ENCODE measurements at places on chromosomes 7 and 10.

DNA sequence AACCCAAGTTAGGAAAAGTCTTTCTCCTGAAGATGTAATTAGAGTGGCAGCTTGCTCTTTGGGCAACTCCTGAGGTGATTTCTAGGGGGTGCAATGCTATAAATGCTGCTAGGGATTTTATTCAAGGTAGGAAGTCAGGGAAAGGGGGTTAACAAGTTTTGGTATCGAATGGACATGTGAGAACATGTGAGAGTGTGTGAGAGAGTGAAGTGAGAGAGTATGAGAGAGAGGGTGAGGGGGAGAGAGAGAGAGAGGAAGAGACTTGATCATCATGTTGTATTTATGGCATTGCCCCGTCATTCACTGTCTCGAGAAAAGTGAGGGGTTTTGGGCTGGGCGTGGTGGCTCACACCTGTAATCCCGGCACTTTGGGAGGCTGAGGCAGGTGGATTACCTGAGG lies 50.9 kb downstream of the MCU start:
- no peak for DNase-seq

GRCh38 chr7:151016505-151016904 lies 7.8 kb downstream of the ATG9B start:
- no peak for DNase-seq

DNA sequence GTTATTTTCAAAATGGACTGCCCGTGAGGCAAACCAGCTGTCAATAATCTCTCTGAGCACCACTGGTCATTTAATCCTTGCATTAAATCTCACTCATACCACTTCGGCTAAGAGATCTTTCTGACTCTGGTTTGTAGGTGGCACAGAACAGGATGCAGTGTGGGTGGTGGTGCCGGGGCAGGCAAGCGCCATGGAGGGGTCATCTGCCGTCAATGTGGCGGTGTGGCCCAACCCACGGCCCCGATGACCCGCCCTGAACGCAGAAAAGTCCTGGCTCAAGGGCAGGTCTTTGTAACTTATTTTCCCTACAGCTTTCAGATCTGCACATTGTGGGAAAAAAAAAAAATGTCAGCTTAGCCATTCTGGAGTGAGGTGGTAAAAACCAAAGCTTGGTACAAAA lies 73.2 kb upstream of the MGMT start:
- no peak for DNase-seq

GRCh38 chr7:148831782-148832181 lies 52.3 kb downstream of the EZH2 start:
- DNase-seq = no peak

- DNase-seq = peak; percentile 43
Observed at GRCh38 chr10:92517034-92517655, 56.7 kb downstream of the IDE start.

- no peak for DNase-seq
Observed at GRCh38 chr7:119421657-119422056, 851.3 kb upstream of the KCND2 start.

- DNase-seq = no peak
Observed at GRCh38 chr10:71079761-71080380, 132.5 kb upstream of the UNC5B start.

GRCh38 chr7:47847207-47847606 lies 101.1 kb downstream of the PKD1L1 start:
- no peak for DNase-seq

- no peak for DNase-seq
Observed at GRCh38 chr10:110419265-110419664, 78.4 kb upstream of the DUSP5 start.

GRCh38 chr10:63286340-63286739 lies 153.2 kb downstream of the NRBF2 start:
- no peak for DNase-seq

DNA sequence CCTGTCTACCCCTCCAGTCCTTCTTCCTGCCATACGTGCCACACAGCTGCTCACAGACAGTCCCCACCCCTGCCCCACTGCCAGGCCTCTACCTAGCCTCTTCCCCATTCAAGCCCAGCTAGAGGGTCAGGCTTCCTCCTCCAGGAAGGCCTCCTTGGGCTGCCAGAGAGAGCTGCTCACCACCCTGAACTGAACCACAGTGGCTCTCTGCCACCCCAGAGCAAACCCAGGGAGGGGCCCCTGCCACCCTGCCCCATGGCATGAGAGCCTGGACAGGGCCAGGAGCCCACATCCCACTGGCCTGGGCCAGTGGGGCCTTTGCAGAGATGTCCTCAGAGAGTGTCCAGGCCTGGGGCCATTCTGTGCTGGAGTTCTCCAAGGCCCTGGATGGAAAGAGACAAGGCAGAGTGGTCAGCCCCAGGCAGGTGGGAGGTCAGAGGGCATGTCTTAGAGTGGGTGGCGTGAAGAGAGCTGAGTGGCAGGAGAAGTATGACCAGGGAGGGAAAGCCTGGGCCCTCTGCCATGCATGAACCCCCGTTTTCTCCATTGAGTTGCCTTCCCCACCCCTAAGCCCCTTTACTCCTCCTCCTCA lies 40.4 kb downstream of the TMEM270 start:
- no peak for DNase-seq

DNA sequence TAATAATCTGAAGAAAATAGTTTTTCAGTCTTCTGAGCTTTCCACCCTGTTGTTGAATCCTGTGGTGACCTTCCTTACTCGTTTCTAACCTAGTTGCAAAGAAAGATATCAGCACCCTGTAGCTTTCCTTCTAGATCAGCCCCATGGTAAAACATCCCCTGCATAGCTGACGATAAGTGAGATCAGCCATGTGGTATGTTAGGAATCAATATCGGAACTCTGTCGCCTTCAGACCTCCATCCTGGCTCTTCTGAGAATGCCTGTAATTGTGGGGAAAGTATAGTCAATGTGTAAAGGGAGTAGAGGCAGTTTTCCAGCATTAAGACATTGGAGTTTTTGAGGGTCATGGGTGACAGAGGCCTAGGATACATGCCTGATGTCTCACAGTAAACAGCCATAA lies 151.8 kb downstream of the LRRC4 start:
- no peak for DNase-seq

- peak; percentile 55 for DNase-seq
Observed at GRCh38 chr10:60944058-60944909, at the start of gene RHOBTB1. Gene RHOBTB1, minus strand, starts transcription at chr10:60944185. Its CDS starts 32,643 bp downstream, at chr10:60911542.

DNA sequence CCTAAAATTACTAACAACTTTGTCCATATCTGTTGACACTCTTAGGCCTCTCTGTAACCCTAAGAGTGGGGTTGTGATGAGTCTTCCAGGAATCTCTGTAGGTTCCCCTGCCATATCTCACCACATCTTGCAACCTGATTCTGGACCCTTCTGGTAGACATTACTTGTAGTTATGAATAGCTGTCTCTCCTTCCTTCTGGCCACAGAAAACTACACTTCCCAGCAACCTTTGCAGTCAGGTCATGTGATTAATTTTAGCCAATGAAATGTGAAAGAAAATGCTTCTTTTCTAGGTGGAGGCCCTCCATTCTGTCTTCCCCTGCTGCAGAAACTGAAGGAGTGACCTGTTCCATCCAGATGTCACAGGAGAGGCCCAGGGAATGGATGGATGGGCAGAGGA lies 147.6 kb upstream of the AOAH start:
- no peak for DNase-seq

DNA sequence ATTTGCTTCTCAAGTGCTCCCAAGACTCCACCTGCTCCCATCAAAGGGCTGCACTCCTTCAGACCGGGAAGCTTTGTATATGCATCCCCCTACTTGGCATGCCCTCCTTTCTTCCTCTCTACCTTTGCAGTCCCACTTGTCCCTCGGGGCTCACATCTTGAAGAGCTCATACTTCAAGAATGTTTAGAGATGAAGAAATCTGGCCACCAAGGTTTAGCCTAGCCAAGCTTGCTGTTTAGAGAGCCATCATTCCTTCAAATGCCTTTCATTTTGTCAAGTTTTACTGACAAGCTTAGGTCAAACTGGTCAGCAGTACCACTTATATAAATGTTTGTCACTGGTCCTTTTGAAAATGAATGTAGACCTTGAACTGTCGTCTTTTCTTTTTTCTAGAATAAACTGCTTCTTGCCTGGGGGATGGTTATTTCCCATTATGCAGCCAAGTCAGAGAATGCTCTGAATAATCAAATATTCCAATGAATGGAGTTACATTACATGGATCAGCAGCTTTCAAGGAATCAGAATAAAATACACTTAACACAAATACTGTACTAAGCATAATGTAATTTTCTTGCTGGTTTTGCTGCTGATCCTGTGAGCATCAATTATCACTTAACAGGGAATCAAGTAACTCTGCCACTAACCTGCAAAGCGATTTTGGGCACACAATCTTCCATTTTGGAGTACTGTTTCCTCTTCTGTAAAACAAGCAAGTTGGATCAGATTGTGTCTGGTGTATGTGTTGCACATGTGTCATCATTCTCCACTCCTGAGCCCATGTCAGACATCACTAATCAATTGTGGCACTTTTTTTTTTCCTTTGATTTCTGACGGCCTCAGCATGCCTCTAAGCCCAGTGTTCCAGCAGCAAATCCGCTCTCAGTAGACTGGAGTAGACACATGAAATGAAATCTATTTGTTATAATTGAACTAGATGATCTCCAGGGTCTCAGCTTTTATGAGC lies 357.9 kb downstream of the PTEN start:
- DNase-seq = no peak

GRCh38 chr10:62528441-62528840 lies 154.3 kb downstream of the ZNF365 start:
- DNase-seq = no peak

DNA sequence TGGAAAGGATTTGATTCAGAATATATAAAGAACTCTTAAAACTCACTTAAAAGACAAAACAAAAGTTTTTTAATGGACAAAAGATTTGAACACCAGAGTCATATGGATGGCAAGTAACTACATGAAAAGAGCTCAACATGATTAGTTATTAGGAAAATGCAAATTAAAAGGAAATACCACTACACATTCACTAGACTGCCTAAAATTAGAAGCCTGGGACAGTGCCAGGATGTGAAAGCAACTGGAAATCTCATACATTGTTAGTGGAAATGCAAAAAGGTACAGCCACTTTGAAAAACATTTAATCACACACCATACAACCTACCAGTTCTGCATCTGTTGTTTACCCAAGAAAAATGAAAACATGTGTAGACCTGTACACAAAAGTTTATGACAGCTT lies 48.8 kb downstream of the RALA start:
- DNase-seq = no peak

- DNase-seq = no peak
Observed at GRCh38 chr7:96495751-96496216, 173.9 kb upstream of the SLC25A13 start.

- DNase-seq = no peak
Observed at GRCh38 chr7:52168085-52168484, 851.5 kb upstream of the COBL start.

GRCh38 chr10:74058658-74059057 lies 60.7 kb downstream of the VCL start:
- no peak for DNase-seq

- DNase-seq = peak; percentile 8
Observed at GRCh38 chr10:178208-178607, 43.0 kb downstream of the ZMYND11 start.

GRCh38 chr10:62792261-62792660 lies 12.3 kb upstream of the ADO start:
- DNase-seq = no peak

DNA sequence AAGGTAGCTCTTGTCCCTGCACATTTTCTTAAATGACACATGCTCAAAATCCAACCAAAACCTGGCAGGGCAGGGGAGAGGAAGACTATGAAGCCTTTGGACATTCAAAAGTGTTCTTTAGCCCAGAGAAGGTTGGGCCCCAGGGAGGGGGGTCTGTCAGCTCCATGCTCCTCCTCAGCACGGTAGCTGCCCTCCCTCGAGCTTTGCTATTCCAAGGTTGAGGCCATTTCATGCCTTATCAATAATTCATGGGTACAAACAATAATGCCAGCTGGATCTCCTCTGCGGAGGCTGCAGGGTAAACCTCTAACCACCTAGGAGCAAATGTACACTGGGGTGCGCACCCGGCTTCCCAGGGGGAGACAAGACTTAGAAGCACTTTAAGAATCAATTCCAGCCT lies 61.5 kb downstream of the SLIT1 start:
- no peak for DNase-seq

DNA sequence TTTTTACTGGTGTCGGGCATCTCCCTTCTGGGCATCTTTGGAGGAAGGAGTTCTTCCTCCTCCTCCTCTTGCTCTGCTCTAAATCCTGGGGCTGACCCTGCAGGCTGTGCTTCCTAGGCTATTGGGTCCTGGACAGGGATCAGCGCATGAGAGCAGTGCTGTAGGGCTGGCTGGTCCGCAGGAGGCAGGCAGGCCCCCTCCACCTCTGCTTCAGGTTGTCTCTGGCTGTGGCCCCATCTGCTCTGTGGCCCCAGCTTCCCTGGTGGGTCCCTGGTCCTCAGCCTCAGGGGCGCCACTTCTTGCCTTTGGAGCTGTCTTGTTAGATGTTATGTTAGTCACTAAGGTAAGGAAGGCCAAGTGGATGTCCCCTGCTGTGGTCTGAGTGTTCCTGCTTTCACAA lies 237.3 kb upstream of the PITRM1 start:
- DNase-seq = no peak

DNA sequence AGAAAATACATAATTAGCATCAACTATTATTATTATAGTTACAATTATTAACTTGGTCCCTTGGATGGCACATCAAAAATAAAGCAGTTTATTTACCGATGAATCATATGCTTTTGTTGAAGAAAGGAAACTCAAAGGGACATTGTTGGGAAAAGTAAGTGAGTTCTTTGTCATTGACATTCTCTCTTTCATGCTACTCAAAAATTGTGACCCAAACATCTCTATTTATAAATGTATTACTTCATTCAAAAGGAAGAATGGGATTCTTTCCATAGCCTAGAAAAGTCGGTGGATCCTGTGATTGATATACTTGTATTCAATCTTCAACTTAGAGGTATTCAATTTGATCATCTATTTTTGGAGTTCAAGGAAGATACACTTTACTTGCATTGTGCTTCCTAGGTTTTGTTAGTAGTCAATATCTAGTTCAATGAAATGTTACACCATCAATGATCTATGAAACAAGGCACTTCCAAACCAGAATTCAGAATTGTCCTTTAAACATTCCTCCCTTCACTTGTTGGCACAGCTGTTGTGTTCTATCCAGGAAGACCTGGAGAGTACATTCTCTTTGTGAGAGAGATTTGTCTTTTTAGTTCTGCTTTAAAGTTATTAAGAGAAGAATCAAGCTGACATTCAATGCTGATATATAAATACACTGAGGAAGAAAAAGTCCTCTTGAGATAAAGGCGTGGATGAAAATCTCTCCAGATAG lies 235.2 kb downstream of the TMEM26 start:
- DNase-seq = no peak

DNA sequence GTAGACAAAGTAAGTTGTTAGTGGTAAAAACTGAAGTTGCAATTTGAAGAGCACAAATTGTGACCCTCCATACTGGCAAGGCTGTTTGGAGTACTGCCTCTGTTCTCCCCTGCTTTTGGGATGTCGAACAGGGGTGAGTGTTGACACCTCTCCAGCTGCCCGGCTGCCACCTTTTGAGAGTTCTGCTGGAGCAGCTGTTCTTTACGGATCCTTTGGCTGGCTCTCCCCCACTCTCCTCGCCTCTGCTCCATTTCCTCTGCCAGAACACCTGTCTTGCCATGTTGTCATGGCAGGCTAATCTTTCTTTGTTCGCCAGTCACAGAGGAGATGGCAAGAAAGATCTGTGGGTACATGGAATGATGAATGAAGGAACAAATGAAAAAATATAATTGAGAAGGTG lies 34.9 kb downstream of the INSYN2A start:
- no peak for DNase-seq
